Fibroblast of skin of right quadriceps (primary cell): ENCODE measurements at places on chromosomes 12 and 14.

GRCh38 chr14:91681893-91682563, 49.9 kb downstream of the CATSPERB start:
- DNase-seq: no peak

GRCh38 chr14:101499513-101499912, 61.8 kb upstream of the DIO3 start:
- DNase-seq: no peak

- peak; percentile 39 for DNase-seq
Observed at GRCh38 chr12:8544295-8544694, 3.6 kb upstream of the CLEC4E start.

- no peak for DNase-seq
Observed at GRCh38 chr14:23071921-23072539, 14.7 kb upstream of the CDH24 start.

DNA sequence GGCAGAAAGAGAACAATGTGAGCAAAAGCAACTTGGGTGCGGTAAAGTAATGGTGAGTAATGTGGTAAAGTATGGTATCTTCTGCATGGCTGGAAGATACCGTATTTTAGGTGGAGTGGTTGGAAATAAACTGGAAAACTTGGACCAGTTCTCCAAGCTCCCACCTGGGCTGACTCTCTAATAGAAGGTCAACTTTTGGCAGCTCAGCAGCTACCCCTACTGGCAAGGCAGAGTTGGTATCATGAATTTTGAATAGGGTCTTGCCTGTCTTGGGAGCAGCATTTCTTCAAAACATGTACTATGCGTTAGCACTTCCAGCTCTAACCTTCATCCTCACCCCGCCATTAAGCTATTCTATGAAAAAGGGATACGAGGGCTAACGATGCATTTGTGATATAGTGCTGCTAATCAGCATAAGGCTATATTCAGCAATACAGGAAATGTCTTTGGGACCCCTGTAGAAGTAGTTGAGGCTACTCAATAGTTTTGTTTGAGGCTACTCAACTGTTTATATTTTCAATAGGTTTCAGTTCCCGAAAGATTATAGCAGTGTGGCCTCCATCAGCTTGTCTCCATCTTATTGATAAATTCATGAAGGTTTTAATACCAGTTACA, 276.3 kb upstream of the FAR2 start:
- peak; percentile 54 for DNase-seq

GRCh38 chr14:76984297-76984696, 44.2 kb downstream of the IRF2BPL start:
- no peak for DNase-seq

DNA sequence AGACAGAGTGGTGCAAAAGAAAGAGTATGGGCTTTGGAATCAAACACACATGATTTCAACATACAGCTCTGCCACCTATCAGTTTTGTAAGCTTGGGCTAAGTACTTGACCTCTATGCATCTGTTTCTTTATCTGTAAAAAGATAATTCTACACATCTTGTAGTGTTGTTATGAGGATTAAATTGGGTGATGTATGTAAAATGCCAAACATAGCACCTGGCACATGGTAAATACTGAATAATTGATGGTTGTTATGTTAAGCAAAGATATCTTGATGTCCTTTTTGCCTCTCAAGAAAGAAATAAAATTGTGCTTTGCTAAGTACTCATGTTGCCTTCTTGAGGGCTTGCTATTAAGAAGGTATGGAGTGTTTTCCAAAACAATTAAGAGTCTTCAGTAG, 2.3 kb upstream of the CSRP2 start:
- DNase-seq: no peak

DNA sequence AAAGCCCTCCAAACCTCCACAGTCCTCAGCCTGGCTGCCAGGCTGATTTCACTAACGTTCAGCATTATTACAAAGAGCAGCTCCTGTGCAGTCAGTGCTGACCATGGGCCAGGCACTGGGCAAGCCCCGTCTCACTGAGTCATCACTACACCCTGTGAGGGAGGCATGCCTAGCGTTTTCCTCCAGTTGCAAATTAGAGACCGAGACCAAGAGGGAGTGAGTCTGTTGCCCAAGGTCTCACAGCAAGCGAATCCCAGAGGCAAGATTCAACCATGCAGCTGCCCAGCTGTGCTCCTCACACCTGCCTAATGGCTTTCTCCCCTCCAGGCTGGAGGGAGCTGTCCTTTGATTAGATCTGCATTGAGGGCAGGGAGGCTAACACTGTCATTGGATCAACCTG, 229.3 kb upstream of the LHX5 start:
- no peak for DNase-seq

DNA sequence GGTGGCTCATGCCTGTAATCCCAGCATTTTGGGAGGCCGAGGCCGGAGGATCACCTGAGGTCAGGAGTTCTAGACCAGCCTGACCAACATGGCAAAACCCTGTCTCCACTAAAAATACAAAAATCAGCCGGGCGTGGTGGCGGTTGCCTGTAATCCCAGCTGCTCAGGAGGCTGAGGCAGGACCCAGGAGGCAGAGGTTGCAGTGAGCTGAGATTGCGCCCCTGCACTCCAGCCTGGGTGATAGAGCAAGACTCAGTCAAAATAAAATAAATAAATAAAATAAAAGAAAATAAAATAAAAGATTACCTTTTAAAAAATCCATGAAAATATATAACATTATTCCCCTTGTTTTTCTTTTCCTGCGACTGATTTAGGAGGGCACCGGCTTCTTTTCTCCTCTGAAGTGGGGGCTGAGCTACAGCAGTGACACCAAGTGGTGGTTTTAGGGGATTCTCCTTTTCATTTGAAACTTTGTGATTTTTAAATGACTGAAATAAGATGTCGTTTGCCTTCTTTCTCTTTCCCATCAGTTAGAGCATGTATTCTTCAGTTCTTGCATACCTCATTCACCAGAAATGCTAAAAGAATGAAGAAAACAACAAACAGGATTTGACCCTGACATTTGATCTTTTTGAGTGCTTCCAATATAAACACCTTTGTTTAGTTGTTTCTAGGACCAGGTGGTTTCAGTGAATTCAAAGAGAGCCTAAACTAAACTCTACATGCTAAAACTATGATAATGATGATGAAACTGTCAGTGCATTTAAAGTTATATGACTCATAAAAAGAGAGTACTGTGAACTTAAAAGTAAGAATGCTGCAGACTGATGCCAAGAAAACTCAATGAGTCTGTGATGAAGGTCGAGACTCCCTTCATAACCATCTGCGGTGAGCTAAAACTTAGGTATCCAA, 22.6 kb upstream of the PKP2 start:
- no peak for DNase-seq

DNA sequence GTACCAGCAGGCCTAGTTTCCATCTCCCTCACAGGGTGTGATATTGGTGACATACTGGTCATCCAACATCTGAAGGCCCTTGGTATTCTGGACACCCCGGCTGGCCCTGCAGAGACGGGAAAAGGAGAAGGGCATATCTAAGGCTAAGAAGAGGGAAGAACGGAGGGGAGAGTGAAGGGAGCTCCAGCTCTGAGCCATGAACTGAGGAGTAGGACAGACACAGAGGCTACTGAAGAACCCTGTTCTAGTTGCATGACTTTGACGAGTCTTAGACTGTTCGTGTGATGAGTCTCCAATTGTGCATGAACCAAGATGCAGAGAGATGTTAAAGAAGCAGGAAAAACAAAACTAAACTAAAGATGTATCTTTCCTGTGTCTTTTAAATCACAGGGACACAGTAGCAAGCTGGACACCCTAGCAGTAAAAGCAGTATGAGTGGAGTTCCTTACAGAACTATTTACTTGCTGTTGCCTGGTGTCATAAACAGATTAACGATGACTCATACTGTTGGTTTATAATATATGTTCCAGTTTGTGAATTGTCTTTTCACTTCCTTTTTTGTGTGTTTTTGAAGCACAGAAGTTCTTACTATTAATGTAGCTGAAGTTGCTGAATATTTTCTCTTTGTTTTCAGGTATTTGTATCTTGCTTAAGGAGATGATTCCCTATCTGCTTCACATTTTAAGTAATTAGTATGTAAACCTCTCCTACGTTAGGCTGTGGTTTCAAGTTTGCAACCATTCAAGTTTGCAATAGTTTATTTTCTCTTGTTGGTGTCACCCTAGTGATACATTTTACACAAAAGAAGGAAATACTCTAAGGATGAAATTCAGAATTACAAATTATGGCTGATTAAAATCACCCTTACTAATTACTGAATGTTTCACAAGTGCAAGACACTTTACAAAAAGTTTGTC, 15.7 kb downstream of the FAR2 start:
- DNase-seq: peak; percentile 51

DNA sequence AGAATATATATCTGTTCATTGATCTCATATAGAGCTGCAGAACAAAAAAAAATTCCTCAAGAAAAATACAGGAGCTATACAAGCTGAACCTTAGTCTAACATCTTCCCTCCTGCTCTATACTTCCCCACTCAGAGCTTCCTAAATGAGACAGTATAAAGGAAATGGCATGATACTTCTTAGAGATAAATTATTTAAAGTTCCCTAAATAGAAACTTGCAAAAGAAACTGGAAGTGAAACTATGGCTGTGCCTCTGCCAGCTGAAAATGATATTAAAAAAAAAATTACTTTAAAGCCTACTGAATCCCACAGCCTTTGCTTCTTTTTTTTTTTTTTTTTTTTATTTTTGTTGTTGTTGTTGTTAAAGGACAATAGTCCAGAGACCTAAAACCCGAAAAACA, 11.6 kb upstream of the NEK9 start:
- no peak for DNase-seq

DNA sequence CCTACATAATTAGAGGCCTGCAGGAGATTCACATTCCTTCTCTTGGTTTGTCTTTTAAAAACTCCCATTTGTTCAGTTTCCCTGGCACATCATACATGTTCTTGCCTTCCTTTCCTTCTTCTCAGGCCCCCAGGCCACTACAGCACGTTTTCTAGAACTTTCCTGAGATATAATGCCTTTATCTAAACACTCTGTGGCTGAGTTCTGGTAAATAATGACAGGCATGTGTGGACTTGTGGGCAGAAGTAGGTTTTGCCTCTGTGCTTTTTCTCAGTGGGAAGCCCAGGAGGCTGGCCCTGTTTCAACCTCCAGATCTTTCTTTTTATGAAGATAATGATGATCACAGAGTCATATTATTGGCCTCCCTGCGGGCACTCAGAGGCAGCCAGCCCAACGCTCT, 117.2 kb downstream of the TMX1 start:
- no peak for DNase-seq

GRCh38 chr12:113130457-113131135, 5.0 kb downstream of the RASAL1 start:
- no peak for DNase-seq

- DNase-seq: no peak
Observed at GRCh38 chr12:12244341-12244740, 22.5 kb downstream of the LRP6 start.

DNA sequence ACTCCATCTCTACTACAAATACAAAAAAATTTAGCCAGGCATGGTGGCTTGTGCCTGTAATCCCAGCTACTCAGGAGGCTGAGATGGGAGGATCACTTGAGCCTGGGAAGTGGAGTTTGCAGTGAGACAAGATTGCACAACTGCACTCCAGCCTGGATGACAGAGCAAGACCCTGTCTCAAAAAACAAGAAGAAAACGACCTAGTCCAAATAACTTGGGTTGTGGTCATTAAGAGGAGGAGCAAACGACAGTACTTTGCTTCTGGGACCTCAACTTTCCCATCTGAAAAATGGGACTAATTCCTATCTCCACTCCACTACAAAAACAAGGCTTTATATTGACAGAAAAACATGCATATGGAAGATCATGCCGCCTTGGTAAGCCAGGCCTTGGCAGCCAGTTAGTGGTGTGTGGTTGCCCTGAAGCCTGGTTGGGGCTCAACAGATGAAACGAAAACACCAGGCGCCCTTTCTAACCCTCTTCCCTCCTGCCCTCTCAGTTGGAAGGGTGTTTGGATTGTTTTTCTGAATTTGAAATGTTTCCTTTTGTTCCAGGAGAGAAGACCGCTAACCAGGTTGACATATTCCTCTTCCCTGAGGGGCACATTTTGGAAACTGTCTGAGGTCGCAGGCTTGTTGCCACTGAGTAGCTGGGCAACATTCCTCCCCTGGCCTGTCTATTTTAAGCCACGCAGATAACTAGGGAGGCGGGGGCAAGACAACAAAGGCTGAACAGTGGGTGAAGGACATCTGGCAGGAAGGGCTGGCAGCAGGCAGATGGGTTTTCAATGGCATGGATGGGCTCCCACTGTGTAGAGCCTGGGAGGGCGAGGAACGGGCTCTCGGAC, 13.7 kb upstream of the VPS37B start:
- no peak for DNase-seq

- no peak for DNase-seq
Observed at GRCh38 chr14:100669011-100669412, 57.7 kb upstream of the DLK1 start.
